ENCODE measurements at places on chromosomes 3 and 15.
A peak's percentile ranks its signal among the peaks of the same experiment; 100 is the strongest.

GRCh38 chr3:115581362-115582135 lies 41.8 kb upstream of the GAP43 start:
- DNase-seq, result no peak

GRCh38 chr3:154953538-154953937 lies 126.6 kb upstream of the MME start:
- no peak for DNase-seq

- DNase-seq, result no peak
Observed at GRCh38 chr15:81221449-81221848, 24.8 kb downstream of the IL16 start.

- DNase-seq, result no peak
Observed at GRCh38 chr15:91857224-91857585, 3.7 kb downstream of the SLCO3A1 start.

DNA sequence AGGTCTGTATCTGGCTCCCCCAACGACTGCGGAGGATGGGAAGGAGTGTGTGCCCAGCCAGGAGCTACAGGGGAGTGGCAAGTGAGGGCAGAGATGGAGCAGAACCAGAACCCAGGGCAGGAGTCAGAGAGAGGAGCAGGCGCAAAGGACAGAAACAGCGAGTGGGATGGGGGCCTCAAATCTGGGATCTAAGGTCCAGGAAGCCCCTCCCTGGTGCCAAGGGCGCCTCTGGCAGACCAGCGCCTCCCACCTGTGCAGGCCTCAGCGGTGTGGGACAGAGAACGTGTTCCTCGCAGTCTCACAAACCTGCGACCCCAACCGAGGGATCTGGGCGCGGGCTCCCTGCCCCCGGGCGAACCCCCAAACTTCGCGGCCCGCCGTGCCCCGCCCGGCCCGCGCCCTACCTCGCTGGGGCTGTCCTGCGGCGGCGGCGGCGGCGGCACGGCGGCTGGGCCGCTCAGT lies 301 bp downstream of the PCBP4 start:
- DNase-seq, result no peak

DNA sequence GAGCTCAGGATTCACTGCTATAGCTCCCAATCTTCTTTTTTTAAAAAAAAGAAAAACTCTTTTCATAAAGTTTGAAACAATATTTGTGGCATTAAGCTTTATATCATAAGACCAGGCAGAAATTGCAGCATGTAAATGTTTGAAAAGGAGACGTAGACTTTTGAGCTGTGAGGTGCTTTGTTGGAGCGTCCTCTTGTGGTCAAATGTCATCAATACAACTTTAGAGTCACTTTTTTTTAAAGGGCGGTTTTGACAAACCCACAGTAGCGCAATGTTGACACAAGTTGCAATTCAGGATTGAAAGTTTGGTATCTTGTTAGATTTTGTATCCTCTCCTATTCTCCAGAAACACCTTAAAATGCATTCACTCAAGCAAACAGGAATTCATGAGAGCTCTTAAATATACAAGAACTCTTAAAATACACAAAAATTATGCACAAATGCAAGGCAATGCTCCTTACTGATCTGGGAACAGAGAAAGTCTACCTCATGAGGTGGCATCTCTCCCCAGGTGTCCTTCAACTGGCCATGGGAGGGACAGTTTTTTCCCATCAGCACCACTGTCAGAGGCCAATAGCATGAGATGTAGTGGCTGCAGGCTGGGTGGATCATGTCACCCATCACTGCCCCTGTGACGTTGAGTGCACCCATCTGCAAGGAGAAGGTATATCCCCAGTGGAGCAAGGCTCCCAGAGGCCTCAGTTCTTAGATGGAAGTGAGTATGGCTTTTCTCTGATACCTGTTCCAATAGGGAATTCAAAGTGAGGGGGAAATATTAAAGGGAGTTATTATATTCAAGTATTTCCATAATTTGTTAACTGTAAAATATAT lies 70.7 kb downstream of the ANXA2 start:
- no peak for DNase-seq

DNA sequence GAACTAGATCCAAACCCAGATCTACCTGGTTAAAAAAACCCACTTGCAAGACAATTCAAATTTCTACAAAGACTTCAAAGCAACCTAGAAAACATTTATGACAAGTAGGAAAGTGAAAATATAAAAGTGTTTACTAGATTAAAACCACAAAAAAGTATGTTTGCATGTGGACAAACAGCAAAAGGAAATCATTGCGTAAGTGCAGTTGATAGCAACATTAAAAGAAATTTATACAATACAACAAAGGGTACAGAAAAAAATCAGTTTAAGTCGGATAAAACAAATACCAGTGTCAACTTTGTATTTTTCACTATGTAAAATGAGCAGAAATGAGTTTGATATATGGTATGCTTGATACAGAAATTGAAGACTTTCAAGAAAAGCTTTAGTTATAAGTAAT lies 2.6 kb downstream of the EIF5A2 start:
- DNase-seq, result no peak

DNA sequence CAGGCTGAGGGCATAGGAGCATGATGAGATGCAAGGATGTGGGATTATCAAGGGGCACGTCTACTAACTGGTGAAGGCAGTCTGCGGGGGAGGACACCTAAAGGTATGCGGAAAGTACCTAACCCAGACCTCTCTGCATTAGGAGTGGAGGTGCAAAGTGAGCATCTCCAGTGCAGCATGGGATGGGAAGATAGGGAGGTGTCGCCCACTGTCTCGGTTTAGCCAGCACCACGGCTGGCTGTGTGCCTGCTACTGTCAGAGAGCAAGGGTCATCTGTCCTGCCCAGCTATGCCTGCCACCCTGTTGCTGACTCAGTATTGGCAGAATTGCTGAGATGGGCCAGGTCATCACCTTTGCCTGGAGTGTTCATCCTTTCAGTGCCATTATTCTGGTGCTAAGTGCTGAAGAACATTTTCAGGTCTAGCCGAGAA lies 40.1 kb downstream of the OXNAD1 start:
- peak; percentile 66 for DNase-seq

GRCh38 chr3:141625506-141625905 lies 112.6 kb upstream of the RNF7 start:
- no peak for DNase-seq

DNA sequence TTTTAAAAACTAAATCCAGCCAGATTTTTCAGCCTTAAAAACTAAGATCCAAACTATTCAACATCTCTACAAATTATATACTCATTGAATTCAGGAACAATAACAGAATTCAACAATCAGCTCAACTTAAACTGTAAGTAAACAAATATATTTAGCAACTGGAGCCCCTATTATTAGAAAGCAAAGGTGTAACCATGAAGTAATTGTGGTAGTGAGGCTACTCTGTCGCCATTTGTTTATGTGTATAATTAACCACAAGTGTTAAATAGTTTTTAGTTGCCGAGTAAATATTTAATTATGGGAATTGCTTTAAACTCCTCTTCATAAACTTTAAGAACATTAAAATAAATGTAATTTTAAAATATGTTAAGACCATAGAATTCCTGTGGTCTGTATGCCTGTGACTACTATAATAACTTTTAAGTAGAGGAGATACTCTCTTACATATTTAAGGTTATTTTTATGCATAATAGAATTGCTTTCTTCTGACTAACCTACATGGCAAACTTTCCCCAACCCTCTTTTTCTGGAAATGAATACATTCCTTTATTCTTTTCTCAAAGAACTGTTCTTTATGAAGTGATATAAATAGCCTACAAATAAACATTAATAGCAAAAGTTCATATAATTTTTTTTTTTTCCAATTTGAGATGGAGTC lies 51.2 kb downstream of the MFN1 start:
- DNase-seq, result no peak

DNA sequence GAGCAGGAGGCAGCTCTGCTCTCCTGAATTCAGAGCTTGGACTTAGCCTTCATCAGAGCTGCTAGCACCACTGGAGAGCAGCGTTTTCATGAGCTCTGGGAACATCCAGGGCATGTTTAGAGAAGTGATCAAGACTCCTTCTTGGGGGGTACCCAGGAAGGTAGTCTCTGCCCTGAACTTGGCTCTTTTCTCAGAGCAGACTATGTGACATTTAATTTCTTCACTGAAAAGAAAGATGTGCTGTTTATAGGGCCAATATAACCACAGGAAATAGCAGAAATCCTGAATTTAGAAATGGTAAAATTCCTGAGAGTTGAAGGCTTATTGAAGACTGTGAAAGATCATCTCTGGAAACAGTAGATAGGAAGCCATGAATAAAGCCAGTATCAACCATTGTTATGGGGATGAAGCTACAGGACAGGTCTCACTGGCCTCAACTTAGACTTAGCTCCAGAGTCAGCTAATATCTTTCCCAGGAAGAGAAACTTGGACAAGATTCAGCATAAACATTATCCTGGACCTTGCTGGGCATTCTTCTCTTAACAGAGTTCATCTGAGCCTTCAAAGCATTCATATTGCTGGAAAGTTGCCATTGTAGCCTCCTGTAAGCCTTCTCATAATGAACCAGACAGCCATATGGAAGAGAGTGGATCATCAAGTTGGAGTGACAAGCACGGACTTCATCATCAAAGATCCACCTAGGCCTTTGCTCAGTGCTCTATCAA lies 386.6 kb upstream of the THBS1 start:
- no peak for DNase-seq

DNA sequence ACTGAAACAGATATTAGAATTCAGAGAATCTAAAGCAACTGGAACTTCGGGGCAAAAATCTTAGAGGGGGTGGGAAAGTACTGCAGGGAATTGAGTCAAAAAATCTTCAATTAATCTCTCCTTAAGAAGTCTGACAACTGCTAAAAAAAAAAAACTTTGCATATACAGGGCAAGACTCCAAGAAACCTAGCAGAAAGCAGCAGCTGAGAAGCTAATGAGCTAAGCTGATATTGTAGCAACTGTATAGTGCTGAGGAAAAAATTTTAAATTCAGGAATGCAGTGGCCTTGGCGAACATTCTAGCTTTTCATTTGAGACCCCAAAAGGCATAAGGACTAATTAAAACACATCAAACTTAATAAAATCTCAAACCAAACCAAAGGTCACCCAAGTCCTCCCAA lies 113.6 kb downstream of the SCAPER start:
- DNase-seq, result no peak

DNA sequence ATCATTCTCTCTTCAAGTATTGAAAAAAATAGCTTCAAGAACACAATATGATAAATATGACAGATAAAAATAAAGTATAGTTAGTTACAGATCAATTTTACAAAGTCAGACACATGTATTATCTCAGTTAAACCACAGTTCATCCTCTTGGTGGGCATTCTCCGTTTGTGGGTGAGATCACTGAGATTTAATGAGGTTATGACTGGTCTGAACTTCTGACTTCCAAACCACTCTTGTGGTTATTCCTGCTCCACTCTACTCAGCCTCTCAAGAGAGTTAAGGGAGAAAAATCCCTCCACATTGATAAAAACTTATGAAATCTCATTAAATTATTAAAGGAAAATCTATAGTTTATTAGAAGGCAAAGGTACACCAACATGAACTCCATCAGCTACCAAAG lies 229.9 kb upstream of the LRTM1 start:
- no peak for DNase-seq

GRCh38 chr3:73351423-73352071 lies 273.2 kb downstream of the PDZRN3 start:
- no peak for DNase-seq

DNA sequence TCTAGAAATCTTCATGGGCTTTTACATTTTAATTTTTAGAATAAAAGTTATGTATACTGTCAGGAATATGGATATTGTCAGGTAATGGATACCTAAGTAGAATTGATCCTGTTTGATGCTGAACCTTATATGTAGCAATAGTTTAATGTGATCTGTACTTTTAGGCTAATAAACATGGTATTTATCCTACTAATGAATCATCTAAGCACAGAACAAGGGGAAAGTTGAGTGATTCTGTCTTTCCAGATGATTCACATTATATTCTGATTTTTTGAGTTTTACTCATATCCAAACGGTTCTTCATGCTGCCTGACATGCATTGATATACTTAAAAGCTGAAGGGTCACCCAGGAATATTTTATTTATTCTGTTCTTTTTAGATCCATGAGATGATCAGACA lies 34.5 kb downstream of the FANCI start:
- no peak for DNase-seq

DNA sequence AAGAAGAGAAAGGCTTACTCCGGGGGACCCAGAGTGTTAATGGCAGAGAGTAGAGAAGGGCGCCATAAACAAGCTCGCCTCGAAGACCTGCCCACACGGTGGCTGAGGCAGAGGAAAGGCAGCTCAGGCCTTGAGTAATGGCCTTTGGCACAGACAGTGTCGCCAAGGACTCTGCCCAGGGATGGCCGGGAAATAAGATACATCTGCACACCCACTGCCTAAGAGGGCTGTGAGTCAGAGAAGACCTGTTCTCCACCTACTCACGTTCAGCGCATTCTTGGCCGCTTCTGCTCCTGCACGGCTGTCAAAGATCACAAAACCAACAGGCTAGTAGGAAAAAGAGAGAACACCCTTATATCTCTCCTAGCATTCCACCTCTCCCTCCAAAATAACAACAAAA lies 26.2 kb downstream of the RBPMS2 start:
- DNase-seq, result no peak

GRCh38 chr3:155382396-155383042 lies 89.0 kb upstream of the STRIT1 start:
- no peak for DNase-seq

DNA sequence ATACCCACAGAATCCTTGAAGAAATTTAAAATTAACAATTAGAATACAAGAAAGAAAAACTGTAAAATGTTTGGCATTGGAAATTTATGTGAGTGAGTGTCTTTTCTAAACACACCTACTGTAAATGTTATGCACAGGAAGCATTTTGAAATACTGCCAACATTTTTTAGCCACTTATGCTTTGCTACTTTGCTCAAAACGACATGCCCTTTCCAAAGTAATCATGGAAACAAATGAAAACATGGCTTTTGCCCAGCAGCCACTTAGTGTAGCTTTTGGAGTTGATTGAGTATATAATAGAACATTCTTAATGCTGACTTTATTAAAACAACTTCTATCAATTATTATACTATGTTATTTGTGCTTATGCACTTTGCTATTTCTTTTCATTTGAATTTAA lies 823.0 kb downstream of the CADM2 start:
- DNase-seq, result no peak

DNA sequence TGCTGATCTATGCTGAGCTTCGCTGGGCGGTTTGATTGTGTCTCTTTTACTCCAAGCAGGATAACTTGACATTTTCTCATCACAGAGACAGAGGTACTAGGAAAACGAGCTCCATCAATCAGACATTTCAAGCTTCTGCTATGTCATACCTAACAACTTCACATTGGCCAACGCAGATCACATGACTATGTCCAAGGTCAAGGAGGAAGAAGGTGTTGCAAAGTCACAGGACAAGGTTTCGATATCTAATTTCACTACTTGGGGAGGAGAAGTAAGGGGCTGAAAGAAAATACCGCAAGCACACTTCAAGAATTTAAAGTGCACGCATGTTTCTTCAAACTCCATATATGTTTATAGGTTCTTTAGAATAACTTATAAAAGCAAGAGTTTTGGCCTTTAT lies 425.8 kb downstream of the CHL1 start:
- DNase-seq, result no peak

DNA sequence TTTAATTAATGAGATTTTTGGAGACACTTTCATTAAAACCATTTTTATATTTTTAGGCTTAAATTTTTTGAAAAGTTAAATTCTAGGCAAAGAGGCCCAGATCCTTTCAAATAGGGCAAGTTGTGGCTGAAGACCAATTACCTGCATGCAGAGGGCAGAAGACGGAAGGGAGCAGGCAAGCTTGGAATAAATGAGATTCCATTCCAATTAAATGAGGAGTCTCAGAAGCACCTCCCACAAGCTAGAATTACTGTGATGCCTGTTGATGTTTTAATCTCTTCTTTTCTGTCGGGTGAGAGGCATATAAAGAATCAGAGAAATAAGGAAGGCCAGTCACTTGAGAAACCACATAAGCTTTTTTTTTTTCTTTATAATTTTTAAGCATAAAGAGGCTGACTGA lies 46.8 kb downstream of the KBTBD8 start:
- DNase-seq, result no peak

- DNase-seq, result no peak
Observed at GRCh38 chr15:62088353-62088693, 21.5 kb downstream of the C2CD4A start.
